ENCODE measurements at places on chromosomes 3 and 15. TPM values are rescaled to one million over a fixed set of nuclear protein-coding genes. Genes with fewer than 3 reads are reported as not detected.

Gene PPM1L
- 29.4 TPM for total RNA-seq

Gene PPP1R14D
- 256 TPM for total RNA-seq

- DNase-seq: no peak
Observed at GRCh38 chr15:96306321-96306720, 24.2 kb upstream of the NR2F2 start.

GRCh38 chr3:165507576-165507975, 311.4 kb upstream of the SLITRK3 start:
- DNase-seq: no peak

GRCh38 chr3:63654211-63654610, 1.7 kb downstream of the SNTN start:
- no peak for DNase-seq

Measured in transverse colon (tissue), 4 donors.